ENCODE measurements at places on chromosomes 5 and 9. TPM values are rescaled to one million over a fixed set of nuclear protein-coding genes. Genes with fewer than 3 reads are reported as not detected.

- peaks cover 14% of the 10 kb centered on the region for H3K4me1 ChIP-seq
- no peak overlapping the region for H3K27ac ChIP-seq
- H3K4me3 ChIP-seq = no peak overlapping the region
- H3K27me3 ChIP-seq = no peaks in the 10 kb centered on the region
- no peak for DNase-seq
- no peaks in the 10 kb centered on the region for H3K36me3 ChIP-seq
Observed at GRCh38 chr5:3602785-3603502, 7.3 kb downstream of the IRX1 start.

DNA sequence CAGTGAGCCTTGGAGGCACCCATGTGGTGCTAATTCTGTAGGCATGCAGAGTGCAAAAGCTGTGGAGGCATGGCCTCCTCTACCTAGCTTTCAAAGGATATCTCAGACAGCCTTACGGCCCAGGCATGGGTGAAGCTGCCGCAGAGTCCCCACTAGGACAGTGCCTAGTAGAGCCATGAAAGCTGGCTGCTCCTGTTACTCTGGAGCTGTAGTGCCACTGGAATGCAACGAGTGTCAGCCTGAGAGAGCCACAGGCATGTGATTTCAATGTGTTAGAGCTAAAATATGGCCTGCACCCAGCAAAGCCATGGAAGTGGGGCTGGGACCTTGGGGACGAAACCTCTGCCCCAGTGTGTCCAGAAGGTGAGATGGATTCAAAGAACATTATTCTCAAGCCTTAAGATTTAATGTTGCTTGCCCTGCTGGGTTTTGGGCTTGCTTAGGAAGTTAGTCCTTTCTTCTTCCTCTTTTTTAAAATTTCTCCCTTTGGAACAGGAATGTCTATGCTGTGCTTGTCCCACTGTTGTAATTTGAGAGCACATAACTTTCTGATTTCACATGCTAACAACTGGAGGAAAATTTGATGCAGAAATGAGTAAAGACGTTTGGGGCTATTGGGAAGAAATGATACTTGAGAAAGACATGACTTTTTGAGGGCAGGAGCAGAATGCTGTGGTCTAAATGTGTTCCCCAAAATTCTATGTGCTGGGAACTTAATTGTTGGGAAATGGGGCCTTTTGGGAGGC is 298.4 kb downstream of the PSAT1 start:
- no peaks in the 10 kb centered on the region for H3K4me1 ChIP-seq
- H3K4me3 ChIP-seq = no peak overlapping the region
- no peak overlapping the region for H3K27ac ChIP-seq
- H3K36me3 ChIP-seq = no peaks in the 10 kb centered on the region

GRCh38 chr5:179257176-179257682 is 88.0 kb downstream of the ADAMTS2 start:
- no peak overlapping the region for H3K27ac ChIP-seq
- no peaks in the 10 kb centered on the region for H3K27me3 ChIP-seq
- H3K36me3 ChIP-seq = no peaks in the 10 kb centered on the region
- H3K4me3 ChIP-seq = no peak overlapping the region

Gene PHYHD1
- 7.5 TPM for total RNA-seq
